Esophagus squamous epithelium (tissue), 5 donors: ENCODE measurements at places on chromosomes 12 and 14.

GRCh38 chr12:124481772-124482566, 85.4 kb downstream of the NCOR2 start:
- DNase-seq, result no peak

GRCh38 chr12:121232163-121232562, 22.2 kb downstream of the P2RX4 start:
- no peak for DNase-seq

DNA sequence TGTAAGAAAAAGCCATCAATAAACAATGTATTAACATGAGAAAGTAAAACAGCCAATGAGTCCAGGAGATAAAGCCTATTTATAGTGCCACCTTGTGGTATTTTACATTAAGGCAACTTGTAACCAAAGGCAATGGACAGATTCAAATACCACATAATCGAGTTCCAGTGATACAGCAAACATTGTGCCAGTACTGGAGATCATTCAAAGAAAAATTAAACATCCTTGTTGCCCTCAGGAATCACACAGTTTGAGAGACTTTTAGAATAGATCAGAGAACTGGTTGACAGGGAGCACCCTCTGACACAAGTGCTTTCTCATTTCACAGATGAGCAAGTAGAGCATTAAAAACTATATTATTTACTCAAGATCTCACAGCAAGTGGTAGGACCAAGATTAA, 98.1 kb downstream of the DDHD1 start:
- DNase-seq, result no peak

DNA sequence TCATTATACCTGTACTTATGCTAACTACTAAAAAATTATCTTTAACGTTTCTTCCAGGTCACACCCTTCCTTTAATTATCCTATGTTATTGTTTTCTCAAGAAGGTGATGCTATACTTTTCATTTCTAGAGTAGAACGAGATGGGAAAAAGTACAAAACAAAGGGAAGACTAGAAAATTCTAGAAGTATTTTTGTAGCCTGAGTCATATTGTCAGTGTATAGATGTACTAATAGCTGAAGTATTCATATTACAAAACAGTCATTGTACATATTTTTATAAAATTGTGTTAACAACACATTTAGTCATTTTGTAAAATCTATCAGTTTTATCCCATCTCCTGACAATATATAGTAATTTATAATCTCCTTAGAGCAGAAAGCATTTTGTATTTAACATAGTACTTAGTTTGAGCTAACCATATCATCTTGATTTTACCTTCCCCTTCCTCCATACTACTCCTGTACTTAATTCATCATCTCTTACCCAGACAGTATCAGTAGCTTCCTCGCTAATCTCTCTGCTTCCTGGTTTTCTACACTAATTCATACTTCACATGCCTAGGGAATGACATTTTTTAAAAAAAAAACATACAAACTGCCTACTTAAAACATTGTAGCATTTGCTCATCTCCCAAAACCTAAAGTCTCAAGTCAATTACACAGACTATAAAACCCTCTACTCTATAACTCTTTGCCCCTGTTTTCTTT, 920.9 kb downstream of the RPS29 start:
- DNase-seq, result no peak

- no peak for DNase-seq
Observed at GRCh38 chr14:62117751-62118105, 355.5 kb downstream of the SNAPC1 start.

GRCh38 chr14:52844262-52845060, 53.1 kb upstream of the GNPNAT1 start:
- DNase-seq, result no peak

GRCh38 chr12:91994208-91994797, 151.3 kb downstream of the BTG1 start:
- no peak for DNase-seq

- DNase-seq, result no peak
Observed at GRCh38 chr12:91332302-91332701, 149.7 kb upstream of the DCN start.

- DNase-seq, result no peak
Observed at GRCh38 chr12:52631264-52631663, 12.9 kb upstream of the KRT73 start.
